Sigmoid colon (tissue), 7 donors: ENCODE measurements at places on chromosomes 3 and 15. TPM values are rescaled to one million over a fixed set of nuclear protein-coding genes. Genes with fewer than 3 reads are reported as not detected.

The MCF2L2 gene
- 2.4 TPM for polyA plus RNA-seq

The GOLGA6A gene
- polyA plus RNA-seq = not detected

The CISH gene
- polyA plus RNA-seq = 8.1 TPM

The NRG4 gene
- 3.9 TPM for polyA plus RNA-seq

The IMPG2 gene
- polyA plus RNA-seq = 0.07 TPM

The FBXW12 gene
- polyA plus RNA-seq = not detected

The MEX3B gene
- polyA plus RNA-seq = 1.0 TPM

The PDZRN3 gene
- polyA plus RNA-seq = 7.2 TPM

The CSTA gene
- 9.9 TPM for polyA plus RNA-seq

The RTF1 gene
- polyA plus RNA-seq = 19.0 TPM

The CD80 gene
- polyA plus RNA-seq = 2.0 TPM

The STAB1 gene
- 58.5 TPM for polyA plus RNA-seq

The ARID3B gene
- polyA plus RNA-seq = 5.3 TPM

The SLC22A13 gene
- not detected for polyA plus RNA-seq

The VEPH1 gene
- polyA plus RNA-seq = 0.96 TPM

The KLHL24 gene
- 17.4 TPM for polyA plus RNA-seq

The SUCNR1 gene
- polyA plus RNA-seq = 0.35 TPM

The FOXB1 gene
- polyA plus RNA-seq = 0.09 TPM

The CYP8B1 gene
- under 0.01 TPM for polyA plus RNA-seq

The TTLL13 gene
- polyA plus RNA-seq = 0.25 TPM

The TRIM71 gene
- polyA plus RNA-seq = not detected

The OR5K2 gene
- not detected for polyA plus RNA-seq

The PYGO1 gene
- under 0.01 TPM for polyA plus RNA-seq
